Brain (organoid and tissue), 16 donors: ENCODE measurements at places on chromosomes 2 and 18. TPM values are rescaled to one million over a fixed set of nuclear protein-coding genes. Genes with fewer than 3 reads are reported as not detected.

DNA sequence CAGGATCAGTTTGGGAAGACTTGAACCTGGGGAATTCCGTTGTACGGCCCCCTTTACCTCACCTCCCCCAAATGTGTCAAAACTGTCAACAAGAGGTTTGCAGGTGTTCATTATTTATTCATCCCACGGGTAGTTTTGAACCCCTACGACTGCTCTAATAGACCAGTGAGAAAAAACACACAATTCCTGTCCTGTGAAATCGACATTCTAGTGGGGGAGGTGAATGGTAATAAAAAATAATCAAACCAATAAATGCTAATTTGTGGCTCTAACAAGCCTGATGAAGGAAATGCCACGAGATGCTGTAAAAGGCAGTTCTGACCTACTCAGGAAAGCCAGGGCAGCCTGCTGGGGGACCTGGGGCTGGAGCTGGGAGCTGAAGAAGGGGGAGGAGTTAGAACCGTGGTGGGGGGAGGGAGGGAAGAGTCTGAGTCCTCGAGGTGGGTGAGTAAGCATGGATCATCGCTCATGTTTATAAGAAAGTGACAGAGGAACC, 463 bp upstream of the DNAJB2 start:
- DNase-seq: no peak

DNA sequence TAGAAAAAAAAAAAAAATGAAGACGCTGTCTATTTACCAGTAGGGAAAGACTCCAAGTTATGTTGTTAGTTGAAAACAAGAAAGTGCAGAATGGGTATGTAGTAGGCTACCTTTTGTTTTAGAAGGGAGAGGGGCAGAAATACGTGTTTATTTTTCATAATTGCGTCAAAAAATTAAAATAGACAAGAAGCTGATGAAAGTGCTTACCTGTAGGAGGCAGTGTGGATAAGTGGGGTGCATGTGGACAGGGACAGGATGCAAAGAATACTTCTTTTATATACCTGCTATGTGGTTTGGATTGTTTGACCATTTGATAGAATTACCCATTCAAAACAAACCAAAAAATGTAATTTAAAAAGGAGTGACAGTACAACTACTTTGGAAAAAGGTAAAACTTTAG, 3.0 kb upstream of the GCG start:
- DNase-seq: no peak

The CNDP1 gene
- 90.4 TPM for polyA plus RNA-seq

The IL36RN gene
- not detected for polyA plus RNA-seq

DNA sequence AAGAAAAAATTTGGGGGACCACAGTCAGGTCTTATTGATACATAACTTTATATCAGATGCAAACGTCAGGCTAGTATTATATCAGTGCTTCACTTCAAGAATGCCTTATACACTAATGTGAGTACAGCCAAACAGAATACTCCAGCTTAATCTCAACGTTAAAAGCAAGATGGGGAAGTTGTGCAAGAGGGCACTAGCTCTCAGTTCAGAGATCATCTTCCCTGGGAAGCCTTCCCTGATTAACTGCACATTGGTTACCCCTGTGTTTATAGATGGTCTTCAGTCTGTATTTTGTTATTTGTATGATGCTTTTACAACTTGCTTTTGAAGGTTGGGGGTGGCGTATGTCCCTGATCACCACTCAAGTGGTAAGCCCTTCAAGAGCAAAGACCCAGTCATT, 11.4 kb downstream of the EPAS1 start:
- no peak for DNase-seq

- no peak for DNase-seq
Observed at GRCh38 chr2:47078541-47079482, 76.3 kb downstream of the STPG4 start.
